Stimulated activated effector memory CD8-positive, alpha-beta T cell treated with anti-CD3 and anti-CD28 coated beads, Interleukin-12 subunit alpha, Interleukin-12 subunit beta, amount 100 ng/mL, for 72 hours (primary cell): ENCODE measurements at places on chromosomes 12 and 14.

DNA sequence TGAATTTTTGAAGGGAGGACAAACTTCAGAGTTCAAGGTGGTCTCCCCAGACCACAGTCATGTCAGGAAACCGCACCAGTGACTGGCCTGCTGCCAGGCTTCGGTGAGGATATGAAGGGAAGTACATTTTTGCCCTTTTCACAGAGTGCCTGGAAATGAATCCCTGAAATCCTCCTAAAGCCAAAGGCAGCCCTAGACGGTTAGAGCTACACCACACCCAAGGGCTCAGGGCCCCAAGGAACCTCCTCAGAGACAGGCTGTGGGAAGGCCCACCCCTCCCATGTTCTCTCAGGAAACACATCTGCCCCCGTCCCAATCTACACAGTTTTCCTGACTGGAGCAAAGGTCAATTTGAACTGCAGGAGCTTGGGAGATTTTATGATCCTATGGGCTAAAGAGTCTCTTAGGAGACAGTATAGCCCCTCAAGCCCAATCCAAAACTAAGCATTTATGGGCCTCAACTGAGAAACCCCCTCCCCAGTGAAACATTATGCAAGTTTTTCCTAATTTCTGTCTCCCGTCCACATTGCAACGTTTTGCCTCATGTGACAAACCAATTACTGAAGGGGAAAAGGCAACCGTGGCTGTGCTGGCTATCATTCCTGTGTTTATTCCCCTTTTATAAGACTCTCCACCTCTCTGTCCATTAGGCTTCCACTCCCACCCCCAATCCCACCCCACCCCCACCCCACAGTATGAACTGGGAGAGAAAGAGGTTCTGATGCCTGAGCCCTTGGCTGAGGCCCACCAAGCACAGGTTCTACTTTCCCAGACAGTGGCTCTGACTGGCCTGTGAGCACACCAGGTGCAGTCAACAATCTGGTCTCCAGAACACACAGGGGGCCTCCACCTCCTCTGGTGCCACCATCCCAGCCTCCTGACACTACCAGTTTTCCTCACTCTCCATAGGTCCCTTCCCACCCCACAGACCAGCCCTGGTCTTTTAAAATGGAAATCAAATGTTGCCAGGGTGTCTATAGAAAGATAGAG is 9.6 kb upstream of the RNASE1 start:
- DNase-seq = no peak

- DNase-seq = no peak
Observed at GRCh38 chr14:103456167-103456835, 66.3 kb downstream of the CKB start.

- no peak for DNase-seq
Observed at GRCh38 chr12:130860311-130860710, 11.6 kb upstream of the RAN start.

DNA sequence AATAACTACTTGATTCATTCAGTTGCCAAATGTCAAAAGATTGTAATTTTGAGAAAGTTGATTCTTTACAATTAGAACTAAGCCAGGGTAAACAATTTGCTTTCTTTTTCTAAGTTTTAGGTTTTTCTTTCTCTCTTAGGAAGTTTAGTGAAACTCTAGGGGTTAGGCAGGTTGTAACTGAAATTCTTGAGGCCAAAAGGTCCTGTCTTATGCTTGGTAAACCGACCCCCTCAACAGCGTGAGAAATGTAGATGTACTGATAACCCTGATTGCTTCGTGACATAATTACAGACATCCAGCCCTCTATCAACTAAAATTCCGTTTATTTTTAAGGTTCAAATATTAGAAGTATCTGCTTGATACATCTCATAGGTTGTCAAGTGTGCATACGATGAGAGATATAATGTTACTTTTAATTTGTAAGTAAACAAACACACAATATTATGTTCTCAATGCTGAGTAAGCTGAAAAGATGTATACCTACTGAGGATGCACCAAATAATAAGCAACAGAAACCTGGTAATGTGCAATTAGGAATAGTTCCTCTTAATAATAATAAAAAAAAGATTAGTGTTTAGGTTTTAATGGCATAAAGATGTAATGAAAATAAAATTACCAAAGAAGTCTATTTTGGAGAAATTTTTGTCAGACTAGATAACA is 7.2 kb downstream of the FUT8 start:
- no peak for DNase-seq

DNA sequence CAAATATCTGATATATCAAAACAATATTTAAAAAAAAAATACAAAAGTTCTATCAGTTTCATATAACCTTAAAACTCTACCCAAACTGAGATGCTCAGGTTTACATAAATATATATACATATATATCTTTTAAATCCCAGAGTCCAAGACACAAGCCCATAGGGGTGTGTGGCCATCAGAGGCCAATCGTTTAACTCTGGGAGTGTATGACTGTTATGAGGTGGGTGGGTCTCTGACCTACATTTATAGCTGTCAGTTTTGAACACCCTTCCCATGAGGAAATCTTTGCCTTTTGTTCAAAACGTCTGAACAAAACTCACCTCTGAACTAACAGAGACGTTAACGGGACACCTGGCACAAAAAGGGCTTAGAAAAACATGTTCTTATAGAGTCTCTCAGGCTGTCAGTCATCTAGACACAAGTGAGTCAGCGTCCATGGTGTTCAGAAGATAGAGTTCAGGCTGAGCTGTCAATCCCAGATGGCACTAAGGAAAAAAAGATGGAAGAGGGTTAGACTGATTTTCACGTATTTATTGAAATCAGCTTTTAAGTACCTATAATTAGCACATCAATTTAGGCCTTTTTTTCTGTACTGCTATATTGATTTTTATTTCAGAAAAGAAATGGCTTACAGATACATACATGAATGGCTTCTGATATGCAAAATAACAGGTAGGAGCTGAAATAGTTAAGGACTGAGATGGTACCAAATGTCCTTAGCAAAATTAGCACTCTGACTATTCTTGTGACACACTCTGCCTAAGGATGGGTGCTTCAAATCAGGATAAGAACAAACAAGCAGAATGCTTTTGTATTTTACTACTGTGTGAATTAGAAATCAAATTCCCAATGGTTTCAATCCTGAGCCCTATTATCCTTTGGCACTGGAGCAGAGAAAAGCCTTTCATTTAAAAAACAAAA is 29.2 kb downstream of the HIGD1C start:
- no peak for DNase-seq

DNA sequence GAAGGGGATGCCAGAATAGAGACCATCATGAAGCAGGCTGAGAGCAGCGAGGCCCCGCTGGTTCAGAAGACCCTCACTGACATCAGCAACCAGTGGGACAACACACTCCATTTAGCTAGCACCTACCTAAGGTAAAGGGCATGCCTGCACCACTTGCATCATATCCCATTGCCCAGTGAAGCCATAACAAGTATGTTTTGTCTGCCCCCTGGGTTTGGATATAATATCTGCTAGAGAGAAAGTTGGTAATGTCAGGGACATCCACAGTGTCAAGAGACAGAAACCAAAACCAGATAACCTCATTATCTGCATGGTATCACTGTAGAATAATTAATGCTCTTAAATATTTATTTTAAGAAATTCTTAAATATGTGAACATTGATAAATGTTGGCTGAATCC is 173.8 kb downstream of the SYNE2 start:
- DNase-seq = no peak

GRCh38 chr14:99546234-99546879 is 57.6 kb downstream of the CCDC85C start:
- no peak for DNase-seq

DNA sequence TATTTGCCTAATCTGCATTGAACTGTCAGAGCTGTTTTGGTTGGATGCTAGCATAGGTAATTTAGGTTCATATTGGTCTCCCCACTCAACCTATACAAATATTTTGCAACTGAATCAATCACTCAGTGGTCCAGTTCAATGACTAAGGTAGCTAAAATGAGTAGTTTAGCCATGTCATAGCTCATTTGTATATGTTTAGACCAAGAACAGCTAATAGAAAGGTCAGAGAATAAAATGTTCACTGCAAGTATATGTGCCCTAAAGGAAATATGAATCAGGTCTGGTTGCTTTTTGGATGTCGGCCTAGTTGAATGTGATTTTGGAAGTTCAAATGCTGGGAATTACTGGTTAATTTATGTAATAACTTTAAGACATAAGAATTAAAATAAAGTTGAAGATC is 883.9 kb downstream of the LRFN5 start:
- DNase-seq = no peak

DNA sequence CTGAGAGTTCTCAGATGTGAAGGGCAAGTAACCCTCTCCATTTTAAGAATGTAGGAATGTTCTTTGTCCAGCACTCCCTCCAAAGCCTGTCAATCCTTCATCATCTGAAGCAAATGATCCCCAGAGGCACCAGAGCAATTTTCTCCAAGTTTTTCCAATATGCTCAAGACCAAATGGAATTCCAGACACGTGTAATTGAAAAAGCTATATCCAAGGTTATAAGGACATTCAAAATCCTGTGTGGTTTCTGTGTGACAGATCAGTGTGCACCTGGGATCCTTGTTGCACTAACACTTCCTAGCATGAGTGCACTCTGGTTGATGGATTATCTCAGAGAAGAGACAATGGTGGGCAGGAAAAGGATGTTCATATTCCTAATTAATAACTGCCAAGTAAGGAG is 65.6 kb upstream of the OVCH1 start:
- no peak for DNase-seq
